ENCODE measurements at places on chromosomes 6 and 20. TPM values are rescaled to one million over a fixed set of nuclear protein-coding genes. Genes with fewer than 3 reads are reported as not detected.

DNA sequence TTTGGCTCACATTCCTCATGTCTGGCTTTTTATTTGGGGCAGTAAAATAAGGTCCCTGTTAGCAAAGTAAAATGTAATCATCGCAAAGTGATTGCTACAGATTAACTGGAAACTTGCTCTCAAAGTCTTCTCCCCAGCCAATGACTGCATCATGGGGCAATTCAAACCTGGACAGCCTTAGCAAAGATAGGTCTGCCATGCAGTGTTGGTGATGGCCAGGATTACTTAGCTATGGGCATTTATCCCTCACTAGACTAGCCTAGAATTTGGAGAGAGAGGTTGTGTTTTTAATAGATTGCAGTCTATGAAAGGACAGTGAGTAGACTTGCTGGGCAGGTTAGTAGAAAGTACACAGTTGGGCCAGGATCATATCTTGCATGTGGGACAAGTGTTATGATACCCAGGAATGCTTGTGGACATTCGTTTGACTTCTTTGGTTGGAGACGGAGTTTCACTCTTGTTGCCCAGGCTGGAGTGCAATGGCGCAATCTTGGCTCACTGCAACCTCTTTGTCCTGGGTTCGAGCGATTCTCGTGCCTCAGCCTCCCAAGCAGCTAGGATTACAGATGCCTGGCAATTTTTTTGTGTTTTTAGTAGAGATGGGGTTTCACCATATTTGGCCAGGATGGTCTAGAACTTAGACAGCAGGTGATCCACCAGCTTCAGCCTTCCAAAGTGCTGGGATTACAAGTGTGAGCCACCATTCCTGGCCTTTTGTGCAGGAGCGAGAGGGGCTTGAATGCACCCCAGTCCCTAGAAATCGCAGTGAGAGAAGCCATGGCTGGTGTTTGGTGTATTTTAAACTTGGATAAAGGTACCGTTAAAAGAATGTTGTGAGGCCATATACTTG lies 3.4 kb downstream of the RPS12 start:
- DNase-seq = no peak

GRCh38 chr20:10513931-10514575 lies 78.9 kb downstream of the SLX4IP start:
- DNase-seq = no peak

DNA sequence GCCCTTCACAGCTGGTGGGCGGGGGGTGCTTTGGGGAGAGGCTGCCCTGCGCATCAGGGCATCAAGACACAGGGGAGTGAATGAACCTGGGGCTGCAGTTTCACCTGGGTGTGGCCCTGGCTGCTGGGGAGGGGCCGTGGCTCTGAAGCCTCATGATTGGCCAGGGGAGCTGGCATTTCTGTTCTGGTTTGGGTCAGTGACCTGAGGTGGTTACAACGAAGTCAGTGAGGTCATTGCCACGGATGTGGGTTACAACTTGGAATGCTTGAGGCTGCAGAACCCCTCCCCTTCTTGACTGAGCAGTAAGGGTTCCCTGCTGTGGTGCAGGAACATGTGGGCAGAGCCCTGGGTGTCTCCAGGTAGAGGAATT lies 3.0 kb downstream of the TCEA2 start:
- no peak for DNase-seq

The ADTRP gene
- total RNA-seq = not detected

GRCh38 chr6:43496370-43497128 lies 13.6 kb downstream of the LRRC73 start:
- DNase-seq = no peak

The ARFGEF3 gene
- 7.2 TPM for total RNA-seq

The GSTA3 gene
- not detected for total RNA-seq
